Epithelial cell of prostate (primary cell): ENCODE measurements at places on chromosomes 12 and 14.

- no peak for DNase-seq
These were observed 2.4 kb downstream of the MBD6 start for GRCh38 chr12:57524814-57525614.

- no peak for DNase-seq
These were observed 78.3 kb upstream of the ATF1 start for GRCh38 chr12:50685641-50686040.

DNA sequence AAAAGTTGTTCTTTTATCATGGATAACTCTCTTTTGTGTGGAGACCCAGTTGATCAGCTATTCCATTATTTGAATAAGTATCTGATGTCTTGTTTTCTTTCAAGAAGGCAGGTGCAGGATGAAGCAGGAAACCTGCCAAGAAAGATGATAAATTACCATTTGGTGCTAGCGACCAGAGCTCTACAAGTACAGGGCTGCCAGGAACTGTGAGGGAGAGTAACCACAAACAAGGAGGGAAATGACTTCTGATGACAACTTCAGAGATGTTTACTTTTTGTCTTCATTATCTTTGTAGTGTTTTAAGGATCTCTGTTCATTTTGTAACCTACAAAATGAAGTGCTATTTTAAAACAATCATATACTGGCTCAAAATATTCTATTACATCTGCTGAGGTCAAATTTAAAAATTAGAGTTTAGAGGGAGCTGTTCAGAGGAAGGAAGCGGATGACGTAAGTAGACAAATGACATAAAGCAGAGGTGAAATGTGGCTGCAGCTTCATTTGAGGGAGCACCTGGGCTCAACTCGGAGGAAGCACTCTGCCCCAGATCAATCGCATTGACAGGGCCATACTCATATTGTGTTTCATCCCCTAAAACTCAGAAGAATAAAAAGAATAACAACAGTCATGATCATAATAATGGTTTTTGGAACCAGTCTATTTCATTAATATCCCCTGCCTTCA lies 226.8 kb downstream of the C12orf42 start:
- no peak for DNase-seq

DNA sequence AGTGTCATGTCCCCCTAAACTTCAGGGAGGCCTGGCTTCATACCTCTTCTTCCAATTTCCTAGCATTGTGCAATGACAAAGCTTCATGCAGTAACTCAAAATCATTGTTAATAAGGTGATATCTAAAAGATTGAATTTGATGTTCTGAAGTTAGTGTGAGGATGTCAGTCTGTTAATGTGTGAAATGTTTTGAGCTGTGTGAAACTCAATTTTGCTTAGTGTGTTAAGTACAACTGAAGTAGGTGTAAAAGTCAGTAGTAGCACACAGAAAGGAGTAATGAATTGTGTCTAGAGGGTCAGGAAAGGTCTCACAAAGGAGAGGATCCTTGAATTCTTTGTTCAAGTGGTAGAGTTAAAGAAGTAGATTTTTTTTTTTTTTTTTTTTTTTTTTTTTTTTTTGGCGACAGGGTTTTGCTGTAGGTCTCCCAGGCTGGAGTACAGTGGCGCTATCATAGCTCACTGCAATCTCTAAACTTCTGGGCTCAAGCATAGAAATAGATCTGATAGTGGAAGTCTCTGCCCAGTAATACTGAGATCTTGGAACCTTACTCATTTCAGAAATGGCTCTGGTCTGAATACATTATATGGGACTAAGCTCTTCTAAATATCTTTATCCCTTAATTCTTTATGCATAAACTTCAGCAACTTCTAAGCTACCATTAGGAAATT lies 63.9 kb downstream of the FUT8 start:
- DNase-seq = no peak

DNA sequence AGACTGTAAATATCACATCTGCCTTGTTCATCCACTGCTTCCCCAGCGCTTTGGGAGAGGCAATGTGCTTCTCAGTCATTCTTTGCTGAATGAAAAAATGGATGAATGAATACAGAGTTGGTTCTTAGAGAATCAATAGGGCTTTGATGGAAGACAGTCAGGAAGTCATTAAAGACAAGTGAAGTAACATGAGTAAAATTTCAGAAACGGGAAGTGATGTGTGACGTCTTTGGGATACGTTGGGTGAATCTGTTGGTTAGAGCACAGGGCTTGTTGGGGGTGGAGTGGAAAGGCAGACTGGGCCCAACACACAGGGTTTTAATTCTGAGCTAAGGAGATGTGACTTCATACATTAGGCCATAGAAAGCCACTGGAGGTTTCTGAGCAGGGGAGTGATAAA lies 39.0 kb upstream of the NRXN3 start:
- no peak for DNase-seq

DNA sequence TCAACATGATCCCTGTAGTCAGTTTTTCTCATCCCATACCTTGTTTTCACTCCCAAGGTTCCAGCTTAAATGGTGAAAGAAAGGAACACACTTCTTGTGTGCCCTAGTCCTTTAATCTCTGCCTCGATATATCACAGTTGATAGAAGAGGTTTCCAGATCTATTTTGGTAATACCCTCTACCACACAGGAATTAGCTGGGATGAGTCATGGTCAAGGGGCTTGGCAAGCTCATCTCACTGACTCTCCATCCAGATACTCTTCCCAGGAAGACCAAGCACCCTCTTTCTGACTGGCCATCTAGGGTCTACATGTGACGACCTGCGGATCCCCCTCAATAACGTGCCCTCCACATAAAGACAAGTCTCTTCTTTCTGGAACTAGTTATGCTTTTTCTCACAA lies 277.9 kb downstream of the ITPR2 start:
- DNase-seq = no peak

- no peak for DNase-seq
These were observed 1.7 kb upstream of the PAPLN start for GRCh38 chr14:73235531-73236155.

GRCh38 chr14:104678901-104679705 lies 10.3 kb upstream of the INF2 start:
- no peak for DNase-seq

GRCh38 chr14:84273181-84273580 lies 1256.8 kb upstream of the FLRT2 start:
- no peak for DNase-seq
